ENCODE measurements at places on chromosomes 11 and 22. TPM values are rescaled to one million over a fixed set of nuclear protein-coding genes. Genes with fewer than 3 reads are reported as not detected.
A peak's percentile ranks its signal among the peaks of the same experiment; 100 is the strongest.

DNA sequence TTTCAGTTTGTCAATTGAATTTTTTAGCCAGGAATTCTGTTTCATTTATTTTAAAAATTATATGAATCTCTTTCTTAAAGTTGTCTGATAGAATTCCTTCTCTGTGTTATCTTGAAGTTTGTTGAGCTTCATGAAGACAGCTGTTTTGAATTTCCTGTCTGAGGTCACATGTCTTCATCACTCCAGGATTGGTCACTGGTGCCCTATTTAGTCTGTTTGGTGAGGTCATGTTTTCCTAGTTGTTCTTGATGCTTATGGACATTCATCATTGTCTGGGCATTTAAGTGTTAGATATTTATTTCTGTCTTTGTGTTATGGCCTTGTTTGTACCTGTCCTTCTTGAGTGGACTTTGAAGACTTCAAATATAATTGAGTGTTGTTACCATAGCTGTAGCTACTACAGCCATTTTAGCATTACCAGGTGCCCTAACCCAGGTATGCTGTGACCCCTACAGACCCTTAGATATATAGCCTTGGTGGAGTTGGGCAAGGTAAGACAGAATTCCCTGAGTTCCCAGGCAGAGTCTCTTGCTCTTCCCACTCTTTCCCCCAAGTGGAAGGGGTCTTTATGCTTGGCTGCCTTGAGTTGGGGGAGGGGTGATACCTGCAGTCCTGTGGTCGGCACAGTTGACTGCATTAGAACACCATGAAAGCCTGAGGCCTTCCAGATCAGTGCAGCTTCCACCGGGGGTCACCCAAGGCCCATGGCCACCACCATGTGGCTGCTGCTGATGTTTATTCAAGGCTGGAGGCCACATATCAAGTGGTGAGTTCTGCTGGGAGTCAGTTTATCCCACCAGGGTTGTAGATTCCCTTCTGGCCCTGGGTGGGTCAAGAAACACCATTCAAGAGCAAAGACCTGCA is 229.6 kb downstream of the DYNC2H1 start:
- DNase-seq = no peak

Gene BDNF
- 23.6 TPM for total RNA-seq

DNA sequence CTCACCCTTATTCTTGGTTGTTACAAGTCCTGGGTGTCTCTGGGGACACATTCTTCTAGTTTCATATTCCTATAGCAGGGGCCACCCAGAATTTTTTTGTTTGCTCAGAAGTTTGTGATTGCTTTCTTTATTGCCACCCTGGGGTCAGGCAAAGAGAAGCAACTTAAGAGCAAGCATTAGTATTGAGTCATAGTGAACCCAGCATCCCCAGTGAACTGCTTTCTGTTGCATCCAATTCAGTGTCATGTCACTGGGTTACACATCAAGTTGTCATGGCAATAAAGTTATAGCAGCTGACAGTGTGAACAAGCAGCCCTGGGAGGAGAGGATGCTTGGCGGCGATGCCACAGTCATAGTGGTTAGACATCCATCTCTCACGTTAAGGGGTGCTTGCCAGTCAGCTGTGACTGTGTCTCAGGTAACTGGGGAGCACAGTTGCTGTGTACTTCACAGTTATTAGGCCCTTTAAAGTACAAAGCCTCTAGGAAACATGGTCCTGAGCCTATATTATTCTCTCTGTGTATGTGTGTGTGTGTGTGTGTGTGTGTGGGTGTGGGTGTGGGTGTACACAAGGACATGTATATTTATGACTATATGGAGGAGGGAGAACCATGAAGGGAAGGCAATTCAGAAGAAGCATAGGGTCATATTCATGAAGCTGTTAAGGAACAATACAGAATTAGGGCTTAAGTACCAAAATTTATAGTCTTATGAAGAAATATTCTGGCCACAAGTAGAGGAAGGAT is 52.5 kb downstream of the TRIM44 start:
- peak; percentile 79 for DNase-seq

DNA sequence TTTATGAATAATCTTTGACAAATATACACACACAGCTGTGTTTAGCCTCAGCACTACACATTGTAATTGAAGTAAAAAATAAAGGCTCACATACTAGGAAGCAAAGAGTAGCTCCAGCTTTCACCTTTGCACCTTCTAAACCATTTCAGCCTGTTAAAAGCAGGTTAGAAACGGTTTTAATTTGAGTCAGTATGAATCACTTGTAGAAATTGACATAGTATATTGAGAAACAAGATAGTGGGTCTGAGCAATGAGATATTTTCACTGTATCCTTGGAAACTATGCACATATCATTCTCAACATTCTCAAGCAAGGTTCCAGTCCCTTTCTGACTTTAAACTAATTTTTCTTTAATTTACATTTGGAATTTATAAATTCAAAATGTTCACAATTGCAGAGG is 380.3 kb downstream of the AASDHPPT start:
- DNase-seq = no peak

DNA sequence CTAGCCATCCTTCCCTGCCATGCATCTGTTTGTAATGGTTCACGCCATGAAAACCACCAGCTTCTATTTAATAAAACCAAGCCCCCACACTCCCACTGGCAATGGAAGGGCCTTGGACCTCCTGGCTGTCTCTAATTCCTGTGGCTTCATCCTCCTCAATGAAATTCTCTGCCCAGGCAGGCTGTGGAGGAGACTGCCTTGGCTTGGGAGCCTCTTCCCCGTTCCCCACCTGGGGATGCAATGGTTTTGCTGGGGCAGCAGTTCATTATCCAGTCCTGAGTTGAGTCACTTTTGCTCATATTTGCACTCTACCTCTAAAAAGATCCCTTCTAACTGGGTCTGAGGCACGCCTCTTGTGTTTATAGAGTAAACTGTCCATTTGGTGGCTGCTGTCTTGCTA is 515.8 kb downstream of the NTM start:
- DNase-seq = no peak

Gene SEPTIN3
- not detected for total RNA-seq

Gene FOSL1
- total RNA-seq = 72.1 TPM

Gene SYT12
- total RNA-seq = 0.13 TPM

DNA sequence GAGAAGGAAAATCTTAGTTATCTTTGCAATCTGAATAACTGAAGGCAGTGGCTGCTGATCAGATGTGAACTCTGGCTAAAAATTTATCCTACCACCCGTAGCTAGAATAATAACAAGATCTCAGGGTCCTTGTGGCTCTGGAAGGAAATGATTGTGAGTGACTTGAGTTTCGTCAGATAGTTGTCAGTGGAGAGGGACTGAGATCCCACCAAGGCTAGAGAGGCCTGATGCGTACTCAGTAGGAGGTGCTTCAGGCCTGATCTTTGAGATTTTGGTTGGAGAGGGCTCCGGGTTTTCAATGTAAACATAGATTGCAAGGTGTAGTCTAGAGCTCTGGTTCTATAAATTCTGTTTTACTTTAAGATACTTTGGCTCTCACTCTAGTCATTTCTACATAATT is 1.4 kb downstream of the MADD start:
- DNase-seq = no peak

GRCh38 chr11:85647078-85647477 is 689 bp upstream of the TMEM126A start:
- no peak for DNase-seq

DNA sequence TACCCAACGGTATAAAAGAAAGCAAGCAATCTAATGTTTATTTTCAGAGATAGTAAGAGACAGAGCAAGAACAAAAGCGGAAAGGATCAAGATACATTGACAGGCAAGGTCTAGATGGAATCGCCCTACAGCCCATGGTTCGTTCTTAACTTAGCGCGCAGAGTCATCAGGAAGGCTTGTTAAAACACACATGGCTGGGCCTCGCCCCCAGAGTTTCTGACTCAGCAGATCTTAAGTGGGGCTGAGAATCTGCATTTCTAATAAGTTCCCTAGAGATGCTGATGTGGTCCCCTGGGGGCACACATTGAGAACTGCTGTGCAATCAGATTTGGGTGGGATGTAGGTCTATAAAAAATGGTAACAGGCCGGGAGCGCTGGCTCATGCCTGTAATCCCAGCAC is 35.8 kb upstream of the CHRM4 start:
- no peak for DNase-seq

Gene PRODH
- not detected for total RNA-seq
